ENCODE measurements at places on chromosomes 2 and 18.
A peak's percentile ranks its signal among the peaks of the same experiment; 100 is the strongest.

GRCh38 chr2:60095903-60096302 is 457.6 kb downstream of the BCL11A start:
- no peak for DNase-seq

GRCh38 chr18:80105369-80106167 is 3.5 kb upstream of the ADNP2 start:
- no peak for DNase-seq

- DNase-seq, result no peak
Measured at GRCh38 chr18:48566589-48566988, 27.8 kb downstream of the CTIF start.

DNA sequence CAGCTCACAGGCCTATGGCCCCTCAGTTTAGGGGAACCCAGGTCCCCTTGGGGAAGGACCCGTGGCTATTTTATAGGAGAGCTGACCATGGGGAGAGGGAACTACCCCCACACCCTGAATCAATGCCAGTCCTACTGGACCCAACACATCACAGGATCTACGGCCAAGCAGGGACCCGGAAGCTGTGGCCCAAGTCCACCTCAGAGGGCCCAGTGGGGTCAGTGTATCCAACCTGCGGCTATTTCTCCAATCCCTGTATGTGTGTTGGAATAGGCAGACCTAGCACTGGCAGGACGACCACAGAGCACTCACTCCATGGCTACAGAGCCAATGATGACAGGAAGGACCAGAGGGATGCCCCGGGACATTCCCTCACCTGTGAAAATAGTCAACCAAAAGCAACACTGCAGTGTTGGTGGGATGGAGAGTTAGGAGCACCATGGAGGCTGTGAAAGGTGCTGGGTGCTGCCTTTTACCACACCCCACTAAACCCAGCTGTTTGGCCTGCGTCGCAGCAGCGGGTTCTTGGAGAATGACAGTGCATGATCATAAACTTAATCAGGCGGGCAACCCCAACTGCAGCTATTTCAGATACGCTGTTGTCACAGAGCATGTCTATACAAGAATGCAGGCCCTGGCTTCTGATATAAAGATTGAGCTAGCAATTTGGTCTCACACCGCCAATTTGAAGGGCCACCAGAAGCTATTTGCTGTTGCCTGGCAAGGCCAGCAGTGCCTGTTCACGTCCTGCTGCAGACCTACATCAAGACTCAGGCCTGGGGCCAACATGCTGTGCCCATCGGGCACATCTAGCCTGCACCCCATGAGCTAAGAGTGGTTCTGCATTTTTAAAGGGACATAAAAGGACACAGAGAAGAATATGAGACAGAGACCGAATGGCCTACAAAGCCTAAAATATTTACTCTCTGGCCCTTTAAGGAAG is 110.4 kb downstream of the EIPR1 start:
- DNase-seq, result no peak

GRCh38 chr2:56169521-56169920 is 14.3 kb upstream of the CCDC85A start:
- no peak for DNase-seq

DNA sequence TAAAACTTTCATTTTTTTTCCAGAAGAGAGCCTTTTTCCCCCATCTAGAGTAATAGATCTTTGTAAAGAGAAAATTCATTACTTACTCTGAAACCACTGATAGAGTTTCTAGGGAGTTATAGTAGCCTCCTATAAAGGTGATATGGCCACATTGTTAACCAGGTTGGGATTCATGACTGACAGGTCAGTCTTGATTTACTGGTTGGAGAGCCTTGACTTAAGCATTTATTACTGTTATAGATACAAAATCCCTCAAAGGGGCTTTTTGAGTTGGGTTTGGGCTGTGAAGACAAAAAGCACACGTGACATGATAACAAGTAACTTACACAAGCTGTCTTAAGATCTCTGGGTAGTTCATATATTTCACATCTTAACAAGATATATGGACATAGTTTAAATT is 141.0 kb downstream of the GREB1L start:
- DNase-seq, result no peak

DNA sequence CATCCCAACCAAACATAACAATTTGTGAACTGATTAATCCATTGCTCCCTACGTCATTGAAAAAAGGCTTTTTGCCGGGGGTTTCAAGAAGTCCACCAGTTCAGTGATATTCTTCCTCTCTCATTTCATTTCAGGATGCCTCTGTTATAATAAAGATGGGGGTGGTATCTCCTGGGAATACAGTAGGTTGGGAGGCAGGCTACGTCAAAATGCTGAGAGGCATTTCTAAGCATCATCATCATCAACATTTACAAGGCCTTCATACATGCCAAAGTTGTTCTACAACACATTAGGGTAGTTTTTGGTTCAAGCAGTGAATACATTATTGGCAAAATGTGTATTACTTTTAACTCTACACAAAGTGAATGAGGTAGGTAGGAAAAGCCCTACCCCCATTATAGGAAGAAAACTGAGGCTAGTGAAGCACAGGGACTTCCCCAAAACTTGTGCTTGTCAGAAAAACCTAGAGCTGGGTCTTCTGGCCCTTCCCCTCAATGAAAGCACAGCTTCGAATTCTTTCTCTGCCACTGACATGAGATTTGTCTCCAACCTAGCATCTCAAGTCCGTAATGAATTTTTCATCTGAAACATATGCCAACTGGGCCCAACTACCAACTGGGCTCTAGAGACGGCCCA is 11.3 kb downstream of the OSR1 start:
- DNase-seq, result no peak

- DNase-seq, result no peak
Measured at GRCh38 chr2:10520154-10520553, 72.0 kb upstream of the ODC1 start.

DNA sequence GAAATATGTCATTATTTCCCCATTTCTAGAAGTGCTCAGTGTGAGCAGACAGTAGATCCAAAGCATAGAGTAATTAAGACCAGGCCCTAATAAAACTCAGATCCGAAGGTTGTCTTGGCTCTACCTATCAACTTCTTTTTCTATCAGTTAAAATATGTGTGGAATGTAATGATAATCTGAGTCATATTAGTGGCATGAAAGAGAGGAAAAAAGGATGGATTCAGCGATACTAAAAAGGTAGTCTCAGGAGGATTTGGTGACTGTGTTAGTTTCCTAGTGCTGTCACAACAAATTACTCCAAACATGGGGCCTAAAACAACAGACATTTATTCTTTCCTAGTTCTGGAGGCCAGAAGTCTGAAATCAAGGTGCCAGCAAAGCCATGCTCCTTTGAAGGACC is 103.7 kb upstream of the NABP1 start:
- DNase-seq, result no peak

DNA sequence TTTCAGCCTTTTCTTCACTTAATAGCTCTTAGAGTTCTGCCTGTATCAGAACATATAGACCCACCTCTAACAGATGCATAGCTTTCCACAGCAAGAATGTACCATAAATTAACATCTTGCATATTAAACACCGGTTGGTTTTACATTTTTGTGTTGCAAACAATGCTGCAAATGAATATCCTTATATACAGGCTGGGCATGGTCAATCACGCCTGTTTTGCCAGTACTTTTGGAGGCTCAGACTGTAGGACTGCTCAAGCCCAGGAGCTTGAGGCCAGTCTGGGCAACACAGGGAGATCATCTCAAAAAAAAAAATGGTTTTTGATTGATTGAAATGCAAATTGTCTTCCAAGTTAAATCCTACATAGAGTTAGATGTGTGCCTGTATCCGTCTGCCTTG is 1.5 kb upstream of the LCT start:
- DNase-seq, result no peak

- DNase-seq, result no peak
Measured at GRCh38 chr2:3293221-3293620, 84.4 kb downstream of the EIPR1 start.

- DNase-seq, result no peak
Measured at GRCh38 chr2:28477645-28478044, 18.2 kb upstream of the PLB1 start.

- DNase-seq, result no peak
Measured at GRCh38 chr2:223772363-223772762, 65.0 kb downstream of the AP1S3 start.

DNA sequence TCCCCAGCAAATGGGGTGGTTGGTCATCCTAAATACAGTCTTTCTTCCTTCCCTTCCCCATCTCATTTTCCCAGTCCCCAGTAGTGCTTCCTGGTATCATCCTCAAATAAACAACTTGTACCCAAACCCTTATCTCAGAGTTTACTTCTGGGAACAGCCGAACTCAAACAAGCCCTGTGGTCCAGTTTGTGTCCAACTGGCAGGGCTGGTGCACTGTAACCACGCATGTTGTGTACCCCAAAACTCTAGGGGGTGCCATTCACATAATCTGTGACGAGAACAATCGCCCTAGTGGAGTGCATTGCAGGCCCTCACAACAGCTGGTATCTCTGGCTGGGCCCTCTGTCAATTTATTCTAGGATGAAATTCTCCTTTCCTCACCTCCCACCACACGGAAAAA is 366.2 kb downstream of the TNS1 start:
- DNase-seq, result no peak

- DNase-seq, result no peak
Measured at GRCh38 chr2:45505138-45505537, 105.9 kb downstream of the SRBD1 start.

DNA sequence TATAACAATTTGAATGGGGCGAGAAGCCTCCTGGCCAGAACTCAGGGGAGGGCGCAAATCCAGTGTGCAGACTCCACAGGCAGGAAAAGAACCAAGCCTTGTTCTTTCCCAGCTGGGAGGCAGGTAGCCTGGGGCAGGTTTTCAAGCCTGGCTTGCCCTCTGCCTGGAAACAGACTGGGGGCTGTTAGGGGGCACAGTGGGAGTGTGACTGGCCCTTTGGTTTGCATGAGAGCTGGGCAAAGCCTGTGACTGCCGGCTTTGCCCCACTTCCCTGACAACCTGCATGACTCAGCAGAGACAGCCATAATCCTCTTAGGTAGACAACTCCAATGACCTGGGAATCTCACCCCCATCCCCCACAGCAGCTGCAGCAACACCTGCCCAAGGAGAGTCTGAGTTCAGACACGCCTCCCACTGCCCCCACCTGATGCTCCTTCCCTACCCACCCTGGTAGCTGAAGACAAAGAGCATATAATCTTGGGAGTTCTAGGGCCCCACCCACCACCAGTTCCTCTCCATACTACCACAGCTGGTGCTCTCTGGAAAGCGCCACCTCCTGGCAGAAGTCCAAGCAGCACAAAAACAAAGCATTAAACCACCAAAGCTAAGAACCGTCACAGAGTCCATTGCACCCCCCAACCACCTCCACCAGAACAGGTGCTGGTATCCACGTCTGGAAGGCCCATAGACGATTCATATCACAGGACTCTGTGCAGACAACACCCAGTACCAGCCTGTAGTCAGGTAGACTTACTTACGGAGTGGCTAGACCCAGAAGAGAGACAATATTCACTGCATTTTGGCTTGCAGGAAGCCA is 402.5 kb downstream of the STK39 start:
- DNase-seq, result peak; percentile 77

DNA sequence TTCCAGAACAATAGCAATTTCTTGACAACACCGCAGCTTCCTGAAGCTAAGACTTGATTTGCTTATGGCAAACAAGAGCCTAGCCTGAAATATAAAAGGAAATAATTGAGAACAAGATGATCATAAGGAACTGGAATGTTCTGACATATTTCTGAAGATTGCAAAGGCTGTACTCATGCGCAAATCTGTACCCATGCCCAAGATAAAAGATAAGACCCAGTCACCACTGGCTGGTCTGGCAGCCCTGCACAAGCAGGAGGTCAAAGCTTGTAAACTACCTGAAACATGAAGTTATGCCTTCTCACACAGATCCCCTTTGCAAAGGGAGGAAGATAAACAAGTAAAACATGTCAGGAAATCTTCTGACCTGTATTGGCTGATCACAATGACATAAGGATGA is 160.8 kb upstream of the GYPC start:
- no peak for DNase-seq

GRCh38 chr18:60322591-60322990 is 50.0 kb downstream of the MC4R start:
- no peak for DNase-seq

GRCh38 chr2:150303281-150303680 is 184.2 kb downstream of the RND3 start:
- DNase-seq, result no peak

- no peak for DNase-seq
Measured at GRCh38 chr2:134712736-134713135, 6.1 kb downstream of the TMEM163 start.

DNA sequence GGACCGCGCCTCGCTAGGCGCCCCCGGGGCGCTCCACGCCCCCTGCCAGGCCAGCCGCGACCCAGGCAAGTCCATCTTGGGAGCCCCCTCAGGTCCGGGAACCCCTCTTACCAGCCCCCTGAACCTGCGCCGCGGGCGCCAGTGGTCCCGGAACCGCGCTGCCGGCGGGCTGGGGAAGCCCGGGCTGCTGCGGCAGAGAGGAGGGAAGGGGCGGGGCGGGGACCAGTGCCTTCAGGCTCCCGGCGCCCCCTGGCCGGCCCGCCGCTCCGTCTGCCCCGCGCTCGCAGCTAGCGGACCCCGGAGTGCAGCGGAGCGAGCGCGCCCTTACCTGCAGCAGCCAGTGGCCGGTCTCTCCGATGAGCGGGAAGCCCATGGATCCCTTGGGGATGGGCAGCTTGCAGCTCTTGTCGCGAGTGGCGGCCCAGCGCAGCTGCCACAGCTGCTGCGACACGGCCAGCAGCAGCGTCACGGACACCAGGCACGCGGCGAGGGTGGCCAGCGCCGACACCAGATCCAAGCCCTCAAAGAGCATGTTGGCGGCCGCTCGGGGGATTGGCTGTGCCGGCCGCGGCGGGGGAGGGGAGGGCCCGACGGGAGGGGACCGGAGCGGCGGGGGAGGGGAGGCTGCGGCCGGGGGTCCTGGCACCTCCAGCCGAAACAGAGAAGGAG is at the start of gene CYP26B1:
Gene CYP26B1 (minus strand): TSS at position 560 of the 669 bp plus-strand sequence. CDS start 28 bp downstream, at position 532.
- peak; percentile 73 for DNase-seq

DNA sequence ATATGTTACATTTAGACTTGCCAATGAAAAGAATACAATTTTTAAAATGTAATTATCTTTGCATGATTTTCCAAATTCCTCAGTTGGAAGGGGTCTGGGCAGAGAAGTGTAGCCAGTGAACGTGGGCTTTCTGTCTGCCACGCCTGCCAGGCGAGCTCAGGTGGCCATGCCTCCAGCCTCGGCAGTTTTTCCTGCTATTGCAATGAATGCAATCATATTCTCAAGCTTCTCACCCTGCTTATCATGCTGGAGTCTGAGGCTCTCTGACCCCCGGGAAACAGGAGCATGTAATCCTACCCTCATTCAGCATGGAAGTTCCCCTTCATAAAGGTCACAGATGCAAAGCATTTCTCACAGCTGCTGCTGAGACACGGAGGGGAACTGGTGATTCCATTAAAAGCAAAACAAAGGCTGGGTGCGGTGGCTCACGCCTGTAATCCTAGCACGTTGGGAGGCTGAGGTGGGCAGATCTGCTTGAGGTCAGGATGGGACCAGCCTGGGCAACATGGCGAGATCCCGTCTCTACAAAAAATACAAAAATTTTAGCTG is 154.8 kb downstream of the MBP start:
- DNase-seq, result peak; percentile 37

GRCh38 chr2:146048141-146048540 is 1528.2 kb upstream of the ZEB2 start:
- no peak for DNase-seq
